A549 treated with CpdA at 1 μM for 4 hours (cell line): ENCODE measurements at places on chromosomes 2 and 18. TPM values are rescaled to one million over a fixed set of nuclear protein-coding genes. Genes with fewer than 3 reads are reported as not detected.

Gene GFPT1
- total RNA-seq = 23.5 to 32.4 TPM (median 26.5 TPM) in 5 replicates

Gene CNGA3
- not detected in 5 replicates for total RNA-seq

Gene BUB1
- total RNA-seq = 40.1 to 50.0 TPM (median 46.1 TPM) in 5 replicates

Gene TMEM17
- 5.0 to 6.1 TPM (median 5.3 TPM) in 5 replicates for total RNA-seq

Gene B3GNT7
- 1.4 to 1.8 TPM (median 1.6 TPM) in 5 replicates for total RNA-seq

Gene DNAH6
- 0.02 to 0.05 TPM (median 0.04 TPM) in 4 of 5 replicates, not detected in the other for total RNA-seq

Gene KIF5C
- 0.27 to 0.50 TPM (median 0.33 TPM) in 5 replicates for total RNA-seq

Gene KCTD1
- 27.3 to 34.7 TPM (median 30.0 TPM) in 5 replicates for total RNA-seq

Gene RFTN2
- total RNA-seq = not detected in 5 replicates

Gene MAP3K19
- total RNA-seq = not detected in 5 replicates

Gene RMC1
- 12.8 to 18.3 TPM (median 16.6 TPM) in 5 replicates for total RNA-seq

Gene SLC9A4
- not detected in 5 replicates for total RNA-seq

Gene LMAN2L
- total RNA-seq = 22.6 to 26.7 TPM (median 25.9 TPM) in 5 replicates

Gene MBD1
- 30.3 to 38.1 TPM (median 36.2 TPM) in 5 replicates for total RNA-seq

Gene SUMO1
- 131 to 192 TPM (median 141 TPM) in 5 replicates for total RNA-seq

Gene C1QL2
- 0.09 to 0.18 TPM (median 0.11 TPM) in 4 of 5 replicates, not detected in the other for total RNA-seq

Gene NEB
- 0.29 to 0.86 TPM (median 0.34 TPM) in 5 replicates for total RNA-seq

Gene CTAGE1
- total RNA-seq = not detected in 5 replicates

Gene INHA
- 0.20 to 0.63 TPM (median 0.43 TPM) in 5 replicates for total RNA-seq

Gene KIAA2012
- not detected in 5 replicates for total RNA-seq

Gene SLC23A3
- 0.37 to 0.72 TPM (median 0.44 TPM) in 5 replicates for total RNA-seq
